ENCODE measurements at places on chromosomes 11 and 22.

DNA sequence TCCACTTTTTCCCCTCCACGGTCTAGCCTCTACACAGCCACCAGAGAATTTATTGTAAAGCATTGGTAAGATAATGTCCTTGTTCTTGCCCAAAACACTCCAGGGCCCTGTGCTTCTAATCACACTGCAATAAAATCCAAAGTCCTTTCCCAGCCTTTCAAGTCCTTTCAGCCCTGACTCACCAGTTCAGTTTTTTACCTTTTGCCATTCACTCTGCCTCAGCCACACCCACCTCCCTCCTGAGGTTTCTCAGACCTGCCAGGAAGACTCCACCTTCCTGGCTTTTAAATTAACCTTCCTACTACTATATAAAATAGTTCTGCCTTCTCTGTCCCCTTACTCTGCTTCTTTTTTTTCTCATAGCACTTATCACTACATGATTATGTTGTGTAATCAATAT is 91.0 kb upstream of the ARHGAP32 start:
- no peak for DNase-seq

GRCh38 chr11:60718524-60719316 is 5.8 kb upstream of the MS4A18 start:
- no peak for DNase-seq

DNA sequence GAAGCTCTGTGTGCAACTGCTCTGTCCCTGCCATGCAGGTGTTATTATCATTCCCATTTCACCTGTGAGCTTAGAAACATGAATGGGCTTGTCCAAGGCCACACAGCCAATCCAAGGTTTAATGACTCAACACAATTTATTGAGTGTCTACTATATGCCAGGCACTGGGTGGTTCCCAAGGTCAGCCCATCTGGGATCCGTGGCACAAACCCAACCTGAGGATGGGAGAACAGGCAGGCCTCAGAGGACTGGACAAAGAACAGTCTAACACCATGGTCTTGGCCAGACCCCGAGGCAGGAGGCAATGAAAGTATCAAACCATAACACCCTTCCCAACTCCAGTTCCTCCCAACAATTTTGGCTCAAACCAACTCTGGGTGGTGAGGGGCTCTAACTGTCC is 15.7 kb downstream of the SPATA19 start:
- DNase-seq: no peak

GRCh38 chr11:129359748-129360147 is 15.9 kb upstream of the BARX2 start:
- no peak for DNase-seq

DNA sequence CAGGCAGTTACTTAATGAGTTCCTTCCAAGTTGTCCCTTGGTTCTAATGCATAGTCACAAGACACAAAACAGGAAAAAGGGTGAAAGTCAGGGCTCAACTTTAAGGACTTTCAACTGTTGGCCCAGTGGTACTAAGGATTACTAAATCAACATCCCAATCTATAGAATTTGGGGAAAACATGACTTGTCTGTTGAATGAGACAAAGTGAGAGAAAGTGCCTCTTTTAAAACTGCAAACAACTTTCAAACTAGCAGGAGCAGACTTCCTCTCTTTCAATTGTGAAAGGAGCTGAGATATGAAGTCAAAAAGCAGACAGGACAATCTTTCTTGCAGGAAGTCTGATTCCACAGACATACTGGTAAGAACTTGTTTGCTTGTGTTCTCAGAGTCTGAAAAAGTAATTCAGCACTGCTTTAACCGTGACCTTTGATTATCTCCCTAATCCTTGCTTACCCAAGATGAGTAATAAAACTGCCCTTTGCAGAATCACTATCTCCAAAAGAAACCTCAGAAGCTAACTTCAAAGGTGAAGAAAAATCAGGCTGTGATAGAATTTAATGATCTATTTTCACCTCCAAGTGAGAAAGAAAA is 960.7 kb upstream of the RAG2 start:
- no peak for DNase-seq

- no peak for DNase-seq
Observed at GRCh38 chr11:128390246-128390645, 197.1 kb downstream of the ETS1 start.

DNA sequence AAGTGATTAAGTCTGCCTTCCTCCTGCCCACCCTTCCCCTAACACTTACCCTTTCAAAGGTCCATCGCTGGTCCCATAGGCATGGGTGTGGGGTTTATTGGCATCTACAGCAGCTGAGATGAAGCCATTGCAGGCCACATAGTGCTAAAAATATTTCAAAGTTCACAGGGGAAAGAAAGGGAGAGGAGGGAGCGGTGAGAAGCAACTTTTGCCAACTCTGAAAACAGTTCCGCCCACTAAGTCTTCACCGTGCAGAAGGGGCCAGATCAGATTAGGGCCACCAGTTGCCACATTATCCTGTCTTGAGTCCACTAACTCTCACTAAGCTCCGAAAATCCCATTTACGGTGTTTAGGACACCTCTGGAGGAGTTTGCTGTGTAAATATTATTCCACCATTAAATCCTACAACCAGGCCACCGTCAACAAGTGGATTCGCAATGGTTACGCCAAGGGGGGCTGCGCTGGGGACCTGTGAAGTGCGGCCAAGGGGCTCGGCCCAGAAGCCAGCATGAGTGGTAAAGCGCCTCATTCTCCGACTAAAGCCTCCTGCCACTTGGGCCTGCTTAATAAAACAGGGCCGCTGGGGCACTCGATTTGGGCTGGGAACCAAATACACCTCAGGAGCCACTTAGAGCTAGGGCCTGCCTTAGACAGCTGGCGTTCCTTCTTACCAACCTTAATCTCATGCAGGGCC is 534.9 kb downstream of the MIAT start:
- no peak for DNase-seq

DNA sequence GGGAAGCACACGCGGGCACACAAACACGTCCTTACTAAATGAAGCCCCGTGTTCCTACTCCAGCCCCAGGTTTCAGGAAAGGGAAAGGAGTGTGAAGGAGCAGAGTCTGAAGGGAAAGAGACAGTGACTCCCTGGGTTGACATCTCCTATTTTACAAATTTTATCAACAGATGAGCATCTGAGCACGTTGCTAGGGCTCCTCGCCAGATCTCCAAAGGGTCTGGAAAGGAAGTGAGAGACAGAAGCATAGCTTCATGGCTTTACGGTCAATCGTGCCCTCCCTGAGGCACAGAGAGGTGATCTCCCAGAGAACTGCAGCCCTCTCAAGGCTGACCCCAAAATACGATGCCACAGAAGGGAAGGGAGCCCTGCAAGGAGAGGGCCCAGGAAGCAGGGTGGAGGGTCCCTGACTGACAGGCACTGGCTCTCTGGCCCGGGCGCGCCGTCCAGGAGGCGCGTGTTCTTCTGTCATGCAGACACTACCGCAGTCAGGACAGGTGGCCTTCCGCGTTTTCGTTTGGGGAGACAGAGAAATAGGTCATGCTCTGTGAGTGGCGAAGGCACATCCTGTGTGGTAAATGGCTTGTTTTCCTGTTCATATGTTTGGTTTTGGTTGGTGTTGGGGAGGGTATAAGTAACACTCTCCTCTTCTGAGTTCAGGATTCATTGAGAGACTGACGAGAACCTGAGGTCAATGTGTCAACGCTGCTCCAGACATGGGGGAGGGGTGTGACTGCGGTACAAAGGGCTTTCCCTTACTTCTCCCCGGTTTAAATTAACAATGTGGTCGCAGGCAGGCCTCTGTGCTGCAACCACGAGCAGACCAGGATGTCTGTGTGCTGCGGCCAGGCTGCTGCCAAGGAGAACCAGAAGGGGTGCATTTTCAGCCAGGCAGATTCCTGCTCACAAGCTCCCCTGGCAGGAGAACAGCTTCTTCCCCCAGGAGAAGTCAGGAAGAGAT is 813.3 kb downstream of the OPCML start:
- DNase-seq: no peak

GRCh38 chr11:37747121-37747520 is 1149.1 kb upstream of the RAG2 start:
- no peak for DNase-seq

GRCh38 chr11:7081441-7081840 is 7.4 kb upstream of the RBMXL2 start:
- no peak for DNase-seq

DNA sequence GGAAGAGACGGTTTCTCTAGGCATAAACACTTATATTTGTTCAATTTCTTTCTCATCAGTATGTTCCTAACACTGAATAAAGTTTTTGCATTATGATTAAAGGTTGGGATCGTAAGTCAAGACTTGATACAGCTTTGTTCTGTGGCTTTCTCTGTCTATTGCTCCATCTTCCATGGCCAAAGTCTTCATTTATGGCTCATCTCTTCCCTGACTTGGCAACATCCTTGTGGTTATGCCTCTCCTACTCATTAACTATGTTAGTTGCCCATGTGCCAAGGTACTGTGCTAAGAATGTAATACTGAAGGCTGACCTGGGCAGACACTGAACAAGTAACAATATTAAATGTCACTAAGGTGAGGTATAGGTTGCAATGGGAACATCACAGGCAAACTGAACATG is 1.6 kb upstream of the ACCSL start:
- DNase-seq: no peak

DNA sequence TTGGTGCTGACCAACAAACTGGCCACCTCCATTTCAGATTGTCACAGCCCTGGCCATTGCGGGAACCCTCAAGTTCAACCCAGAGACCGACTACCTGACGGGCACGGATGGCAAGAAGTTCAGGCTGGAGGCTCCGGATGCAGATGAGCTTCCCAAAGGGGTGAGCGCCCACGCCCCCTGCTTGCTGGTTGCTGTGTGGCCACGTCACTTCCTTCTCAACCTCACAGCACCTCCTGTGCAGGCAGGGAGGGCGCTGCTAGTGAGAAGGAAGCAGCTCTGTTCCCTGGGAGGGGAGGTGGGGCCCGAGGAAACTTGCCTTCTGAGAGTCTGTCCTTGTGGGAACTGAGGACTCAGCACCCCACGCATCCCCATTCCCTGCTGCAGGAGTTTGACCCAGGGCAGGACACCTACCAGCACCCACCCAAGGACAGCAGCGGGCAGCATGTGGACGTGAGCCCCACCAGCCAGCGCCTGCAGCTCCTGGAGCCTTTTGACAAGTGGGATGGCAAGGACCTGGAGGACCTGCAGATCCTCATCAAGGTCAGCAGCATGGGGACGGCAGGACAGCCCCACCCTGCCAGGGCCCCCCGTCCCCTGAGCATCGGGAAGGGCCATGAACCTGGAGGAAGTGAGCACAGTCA is 19.3 kb downstream of the POLR3H start:
- no peak for DNase-seq

GRCh38 chr11:72816404-72816990 is 2.3 kb downstream of the ATG16L2 start:
- no peak for DNase-seq

DNA sequence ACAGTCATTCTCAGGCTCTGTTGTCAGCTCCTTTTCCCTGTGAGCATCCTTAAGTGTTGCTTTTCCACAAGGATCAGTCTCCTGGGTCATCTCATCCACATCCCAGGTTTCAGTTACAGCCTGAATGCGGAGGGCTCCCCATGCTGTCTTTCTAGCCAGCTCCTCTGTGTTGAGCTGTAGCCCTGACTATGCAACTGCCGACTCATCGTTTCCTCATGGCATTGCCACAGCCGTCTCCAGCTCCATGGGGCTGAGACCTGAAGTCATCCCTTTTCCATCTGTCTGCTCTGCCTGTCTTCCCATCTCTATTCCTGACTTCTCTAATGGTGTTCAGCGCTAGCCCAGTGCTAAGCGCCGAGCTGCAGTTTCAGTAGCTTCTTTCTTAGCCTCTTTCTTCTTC is 11.8 kb downstream of the SAMM50 start:
- DNase-seq: no peak

- DNase-seq: no peak
Observed at GRCh38 chr11:58965246-58965985, 26.1 kb downstream of the GLYATL1 start.

- DNase-seq: no peak
Observed at GRCh38 chr11:32472226-32472625, 36.9 kb upstream of the WT1 start.

DNA sequence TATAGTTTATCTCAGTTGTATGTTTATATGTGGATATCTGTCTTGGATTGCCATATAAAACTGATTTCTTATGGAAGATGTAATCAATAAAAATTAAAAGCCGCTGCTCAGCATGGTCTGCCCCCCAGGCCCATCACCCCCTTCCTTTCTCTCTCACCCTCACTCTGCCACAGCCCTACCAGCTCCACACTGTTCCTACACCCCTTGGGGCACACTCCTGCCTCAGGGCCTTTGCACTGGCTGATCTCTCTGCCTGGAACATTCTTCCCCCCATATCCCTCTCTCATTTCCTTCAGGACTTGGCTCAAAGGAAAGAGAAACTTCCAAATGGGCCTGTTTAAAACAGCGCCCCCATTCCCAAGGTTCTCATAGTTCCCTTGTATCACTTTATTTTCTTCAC is 63.1 kb downstream of the LRRC32 start:
- DNase-seq: no peak

- no peak for DNase-seq
Observed at GRCh38 chr22:27997538-27997937, 78.5 kb upstream of the PITPNB start.

DNA sequence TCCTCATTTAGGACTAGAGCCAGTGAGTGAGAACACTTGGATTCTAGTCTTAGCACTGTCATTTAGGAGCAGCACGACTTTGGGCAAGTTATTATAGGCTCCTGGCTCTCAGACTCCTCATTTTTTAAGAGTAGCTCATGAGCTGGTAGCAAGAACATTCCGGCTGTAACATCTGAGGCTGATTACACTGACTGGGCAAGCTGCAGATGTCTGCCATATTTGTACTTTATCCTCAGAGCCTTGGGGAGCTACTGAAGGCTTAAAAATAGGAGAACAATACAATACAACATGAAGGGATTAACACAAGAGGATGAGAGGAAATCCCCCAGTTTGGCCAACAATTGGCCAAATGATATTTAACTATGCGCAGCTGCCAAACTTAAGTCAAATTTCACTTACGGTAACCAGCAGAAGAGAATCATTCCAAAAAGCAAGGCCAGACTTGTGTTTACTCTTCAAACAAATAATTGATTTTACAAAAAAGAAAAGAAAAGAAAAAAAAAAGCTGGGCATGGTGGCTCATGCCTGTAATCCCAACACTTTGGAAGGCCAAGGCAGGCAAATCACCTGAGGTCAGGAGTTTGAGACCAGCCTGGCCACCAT is 113.1 kb upstream of the ARHGAP42 start:
- DNase-seq: no peak

DNA sequence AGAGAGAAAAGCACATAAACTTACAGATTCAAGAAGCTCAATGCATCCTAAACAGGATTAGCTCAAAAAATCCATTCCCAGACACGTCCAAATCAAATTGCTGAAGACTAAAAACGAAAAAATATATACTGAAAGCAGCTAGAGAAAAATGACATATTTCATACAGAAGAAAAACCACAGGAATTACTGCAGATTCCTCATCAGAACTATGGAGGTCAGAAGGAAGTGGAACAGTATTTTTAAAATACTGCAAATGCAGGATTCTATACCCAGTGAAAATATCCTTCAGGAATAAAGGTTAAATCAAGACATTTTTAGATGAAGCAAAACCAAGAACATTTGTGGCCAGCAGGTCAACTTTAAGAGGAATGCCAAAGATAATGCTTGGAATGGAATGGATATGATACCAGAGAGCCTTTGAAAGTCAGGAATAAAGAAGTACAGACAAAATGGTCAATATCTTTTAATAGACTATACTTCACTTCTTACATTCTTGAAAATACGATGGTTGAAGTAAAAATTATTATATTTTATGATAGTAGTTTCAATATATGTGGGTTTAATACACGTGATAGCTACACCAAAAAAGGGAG is 352.9 kb downstream of the CTTN start:
- DNase-seq: no peak

- DNase-seq: no peak
Observed at GRCh38 chr22:35754761-35755160, 37.1 kb downstream of the APOL5 start.

- DNase-seq: no peak
Observed at GRCh38 chr11:112455791-112456190, 195.1 kb upstream of the PLET1 start.

GRCh38 chr11:48305923-48306322 is at the start of gene OR4S1:
OR4S1 (plus strand) TSS chr11:48306223; CDS start chr11:48306223, 0 bp downstream.
- no peak for DNase-seq
